Hematopoietic multipotent progenitor cell treated with erythropoietin and hydrocortisone succinate and interleukin-3 and kit ligand, for 6 days (in vitro differentiated cells): ENCODE measurements at places on chromosomes 1 and 21.

- DNase-seq = no peak
Measured at GRCh38 chr1:24186993-24187790, at the start of gene IFNLR1. IFNLR1 (minus strand) TSS chr1:24187289; CDS start chr1:24187248, 41 bp downstream.

DNA sequence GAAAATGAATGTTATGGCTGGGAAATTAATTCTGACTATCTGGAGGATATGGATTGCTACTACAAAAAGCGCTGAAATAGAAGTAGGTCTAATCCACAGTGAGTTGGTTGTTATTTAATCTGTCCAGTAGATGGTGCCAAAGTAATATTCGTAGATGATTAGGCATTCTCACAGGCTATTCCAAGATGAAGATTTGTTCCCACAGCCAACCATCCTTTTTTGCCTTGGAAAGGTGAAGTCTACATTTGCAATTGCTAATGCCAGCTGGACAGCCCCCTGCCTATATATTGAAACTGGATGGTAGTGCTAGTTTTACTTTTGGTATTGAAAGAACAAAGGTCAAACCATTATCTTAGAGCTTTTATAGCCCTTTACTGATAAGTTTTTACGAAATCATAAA, 43.8 kb downstream of the RBM11 start:
- peak; percentile 80 for DNase-seq

- DNase-seq = no peak
Measured at GRCh38 chr1:76005765-76006164, 68.8 kb upstream of the ST6GALNAC3 start.

DNA sequence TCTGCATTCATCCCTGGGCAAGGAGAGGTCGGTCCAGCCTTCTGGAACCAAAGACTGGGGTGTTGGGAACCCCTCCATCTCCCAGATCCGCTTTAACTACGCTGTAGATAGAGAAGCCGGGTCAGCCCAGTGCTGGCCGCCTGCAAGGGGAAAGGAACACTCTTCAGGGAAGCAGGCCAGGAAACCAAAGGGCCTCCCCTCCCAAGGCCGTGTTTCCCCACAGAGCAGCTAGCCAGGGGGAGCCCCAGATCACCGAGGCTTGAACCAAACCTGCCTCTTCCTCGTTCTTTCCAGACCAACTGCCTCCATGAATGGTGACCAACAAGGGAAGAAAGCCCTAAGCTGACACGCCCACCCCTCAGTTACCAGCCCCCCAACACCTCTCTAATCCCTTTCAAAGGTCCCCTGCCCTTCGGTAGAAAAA, 1.2 kb upstream of the CHD5 start:
- DNase-seq = no peak

DNA sequence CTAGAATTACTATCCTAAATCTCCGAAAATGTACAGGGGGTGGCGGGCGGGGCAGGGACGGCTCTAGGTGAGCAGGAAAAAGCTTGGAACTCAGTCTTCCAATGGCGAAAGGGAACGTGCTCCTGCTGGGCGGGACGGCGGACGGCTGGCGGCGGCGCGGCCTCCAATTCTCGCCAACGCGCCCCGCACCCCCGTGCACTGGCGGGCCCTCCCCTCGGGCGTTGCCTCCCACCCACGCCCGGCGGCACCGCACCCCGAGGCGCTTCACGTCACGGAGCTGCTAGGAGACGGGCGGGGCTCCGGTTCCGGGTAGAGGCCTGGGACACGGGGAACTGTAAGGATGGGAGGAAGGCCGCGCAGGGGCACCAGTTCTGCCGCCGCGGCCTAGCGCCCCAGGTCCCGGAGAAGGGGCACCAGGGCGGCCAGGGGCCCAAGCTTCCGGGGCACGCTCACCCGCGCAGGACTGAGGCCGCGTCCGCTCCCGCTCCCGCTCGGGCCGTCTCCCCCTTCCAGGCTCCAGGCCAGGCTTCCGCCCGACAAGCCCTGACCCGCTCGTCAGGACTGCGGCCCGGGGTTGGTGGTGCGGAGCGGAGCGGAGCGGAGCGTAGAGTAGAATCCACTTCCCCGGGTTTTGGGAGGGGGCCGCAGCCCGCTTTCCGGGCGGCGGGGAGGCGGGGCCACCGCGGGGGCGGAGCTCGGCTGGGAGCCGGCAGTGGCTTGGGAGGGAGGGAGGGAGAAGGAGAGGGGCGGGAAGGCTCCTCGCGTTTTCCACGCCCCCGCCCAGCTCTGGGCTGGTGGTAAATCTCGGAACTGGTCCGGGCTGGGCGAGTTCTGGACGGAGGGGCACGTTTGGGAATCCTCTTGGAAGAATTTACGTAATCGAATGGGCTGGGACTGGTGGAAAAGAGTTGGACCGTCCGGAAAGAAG, at the start of gene DDX59:
TSS of gene DDX59 (minus strand) at position 594 of the 928 bp plus-strand sequence. CDS start 3,167 bp downstream, outside the sequence.
- peak; percentile 95 for DNase-seq

- no peak for DNase-seq
Measured at GRCh38 chr1:36097693-36098585, 9.2 kb downstream of the ADPRS start.

GRCh38 chr1:117654493-117655219, 48.8 kb downstream of the TENT5C start:
- DNase-seq = peak; percentile 38

DNA sequence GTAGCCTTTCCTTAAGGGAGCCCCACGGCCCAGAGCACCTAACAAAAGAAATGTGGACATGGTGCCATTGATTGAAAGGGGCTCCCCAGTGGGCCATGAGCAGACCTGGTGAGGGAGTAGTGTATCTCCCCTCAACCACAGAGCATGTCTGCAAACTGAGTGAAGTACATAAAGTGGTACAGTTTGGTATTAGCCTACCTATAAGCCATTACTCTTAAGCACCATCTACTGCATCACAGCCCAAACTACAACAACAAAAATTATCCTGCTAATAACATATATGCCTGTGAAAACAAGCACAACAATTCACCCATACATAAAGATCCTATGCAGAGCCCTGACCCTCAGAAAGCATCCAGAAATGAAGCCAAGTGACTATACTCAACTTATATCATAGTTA, 407.8 kb downstream of the PTPRC start:
- peak; percentile 15 for DNase-seq

DNA sequence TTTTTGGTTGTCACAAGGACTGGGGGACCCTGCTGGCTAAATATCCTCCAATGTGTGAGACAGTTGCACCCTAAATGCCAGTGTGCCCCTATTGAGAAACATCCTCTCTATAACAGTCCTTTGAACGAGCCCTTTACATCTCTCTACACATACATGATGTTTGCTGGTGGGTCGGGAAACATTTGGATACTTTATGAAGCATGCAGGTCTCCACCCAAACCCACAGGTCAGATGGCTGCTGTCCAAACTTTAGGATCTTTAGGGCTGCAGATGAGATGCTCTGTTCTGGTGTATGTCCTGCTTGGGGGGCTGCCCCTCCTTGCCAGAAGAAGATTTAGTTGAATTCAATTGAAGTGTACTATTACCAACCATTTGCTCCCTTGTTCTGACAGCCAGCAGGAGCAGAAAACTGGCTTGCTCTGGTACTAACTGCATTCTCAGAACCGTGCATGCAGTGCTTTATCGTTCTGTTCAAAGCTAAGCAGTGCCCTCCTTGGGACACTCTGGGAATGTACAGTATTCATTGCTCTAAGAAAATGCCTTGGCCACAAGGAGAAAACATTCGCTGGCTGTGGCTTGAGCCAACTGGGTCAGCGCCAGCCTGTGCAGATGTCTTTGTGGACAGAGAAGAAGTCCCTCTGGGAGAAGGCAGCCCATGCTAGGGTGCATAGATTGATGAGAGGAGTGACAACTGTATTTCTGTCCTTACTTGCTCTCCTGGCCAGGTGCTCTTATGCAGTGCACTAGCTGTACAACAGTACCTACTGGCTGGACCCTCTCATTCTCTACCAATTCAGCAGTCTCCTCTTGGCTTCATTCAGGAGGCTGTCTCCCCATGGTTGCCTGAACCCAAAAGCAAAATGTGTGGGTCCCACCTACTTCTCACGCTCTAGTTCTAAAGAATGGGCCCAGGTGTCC, 61.4 kb upstream of the DIRAS3 start:
- DNase-seq = peak; percentile 39

DNA sequence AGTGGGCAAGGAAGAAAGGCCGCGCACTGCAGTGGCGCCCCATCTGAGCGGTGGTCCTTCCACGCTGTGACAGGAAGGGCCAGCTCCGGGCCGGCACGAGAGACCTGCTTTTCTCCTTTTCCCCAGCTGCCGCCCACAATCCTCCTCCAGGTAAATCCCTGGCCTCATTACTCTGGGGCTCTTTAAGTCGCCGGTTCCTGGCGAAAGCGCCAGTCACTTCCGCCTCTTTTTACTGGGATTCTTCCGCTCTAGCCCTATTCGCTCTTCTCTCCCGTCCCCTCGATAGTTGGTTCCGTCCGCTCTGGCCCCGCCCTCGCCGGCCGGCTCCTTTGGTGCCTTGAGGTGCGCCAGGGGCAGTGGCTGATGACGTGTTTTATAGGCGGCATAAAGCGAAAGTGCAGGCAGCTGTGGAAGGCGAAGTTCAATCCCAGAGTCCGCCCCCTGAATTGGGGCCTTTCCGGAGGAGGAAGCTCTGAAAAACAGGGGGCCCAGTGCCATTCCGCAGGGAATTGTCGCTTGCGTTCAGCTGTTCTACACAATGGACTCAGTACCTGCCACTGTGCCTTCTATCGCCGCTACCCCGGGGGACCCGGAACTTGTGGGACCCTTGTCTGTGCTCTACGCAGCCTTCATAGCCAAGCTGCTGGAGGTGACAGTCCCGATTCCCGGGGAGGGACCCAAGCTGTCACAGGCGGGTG, 26.2 kb downstream of the MIA3 start:
- DNase-seq = peak; percentile 99

DNA sequence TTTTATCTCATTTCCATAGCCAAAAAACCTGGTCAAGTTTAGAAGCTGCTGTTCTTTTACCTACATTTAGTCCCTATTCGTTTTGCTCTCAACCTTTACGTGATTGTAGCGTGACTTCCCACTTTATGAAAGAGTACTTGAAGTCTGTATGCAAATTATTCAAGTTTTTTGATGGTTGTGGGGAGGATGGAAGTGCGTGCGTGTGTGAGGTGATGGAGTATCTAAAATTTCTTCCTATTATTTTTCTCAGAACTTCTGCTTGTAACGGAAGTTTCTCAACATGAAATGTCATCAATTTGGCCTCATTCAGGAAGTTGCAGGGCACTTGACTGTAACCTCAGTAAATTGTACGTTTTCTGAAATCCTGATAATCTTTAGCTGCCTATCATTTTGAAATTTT, 64.0 kb downstream of the SAMSN1 start:
- DNase-seq = peak; percentile 79

DNA sequence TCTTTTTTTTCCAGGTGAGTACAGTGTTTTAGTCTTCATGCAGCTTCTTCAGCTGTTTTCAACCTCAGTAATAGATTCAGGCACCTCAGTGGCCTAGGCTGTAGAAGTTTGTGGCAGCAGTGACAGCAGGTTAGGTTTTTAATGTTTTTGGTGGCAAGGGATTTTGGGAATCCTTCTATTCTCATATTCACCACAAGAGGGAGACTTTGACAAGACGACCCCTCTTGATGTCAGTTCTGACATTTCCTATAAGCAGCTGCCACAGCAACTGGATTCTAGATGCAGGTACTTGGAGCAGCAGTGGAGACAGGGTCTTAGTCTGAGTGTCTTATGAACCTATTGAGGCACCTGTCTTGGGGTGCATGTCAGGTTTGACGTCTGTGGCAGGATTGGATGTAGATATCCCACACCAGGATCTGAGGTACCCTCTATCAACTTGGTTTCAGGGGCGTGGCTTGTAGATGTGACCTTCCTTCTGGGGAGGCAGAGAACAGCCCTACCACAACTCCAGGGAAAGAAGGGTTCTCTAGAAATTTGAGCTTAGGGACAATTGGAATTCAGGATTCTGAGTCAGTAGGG, 1104.2 kb upstream of the TMPRSS15 start:
- DNase-seq = peak; percentile 61

GRCh38 chr21:45507523-45507875, 34.7 kb downstream of the SLC19A1 start:
- no peak for DNase-seq

- DNase-seq = peak; percentile 14
Measured at GRCh38 chr1:113416496-113416895, 26.2 kb downstream of the MAGI3 start.

DNA sequence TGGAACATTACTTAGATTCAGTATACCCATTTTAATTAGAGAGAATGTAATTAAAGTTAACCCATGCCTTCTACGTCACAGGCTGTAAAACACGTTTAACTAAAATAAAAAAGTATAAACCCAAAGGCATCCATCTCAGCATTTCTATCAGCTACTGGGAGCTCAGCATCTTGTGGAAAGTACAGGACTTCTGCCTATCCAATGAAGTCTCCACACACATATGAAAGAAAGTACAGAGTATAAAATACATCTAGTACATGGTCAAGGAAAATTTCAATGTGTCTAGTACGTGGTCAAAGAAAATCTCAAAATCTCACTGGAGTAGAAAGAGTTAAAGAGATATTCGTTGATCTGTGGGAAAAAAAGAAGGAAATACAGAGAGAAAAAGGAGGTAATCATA, 141.4 kb upstream of the ZNHIT6 start:
- no peak for DNase-seq

- DNase-seq = no peak
Measured at GRCh38 chr1:69451196-69451595, 116.5 kb upstream of the LRRC7 start.

DNA sequence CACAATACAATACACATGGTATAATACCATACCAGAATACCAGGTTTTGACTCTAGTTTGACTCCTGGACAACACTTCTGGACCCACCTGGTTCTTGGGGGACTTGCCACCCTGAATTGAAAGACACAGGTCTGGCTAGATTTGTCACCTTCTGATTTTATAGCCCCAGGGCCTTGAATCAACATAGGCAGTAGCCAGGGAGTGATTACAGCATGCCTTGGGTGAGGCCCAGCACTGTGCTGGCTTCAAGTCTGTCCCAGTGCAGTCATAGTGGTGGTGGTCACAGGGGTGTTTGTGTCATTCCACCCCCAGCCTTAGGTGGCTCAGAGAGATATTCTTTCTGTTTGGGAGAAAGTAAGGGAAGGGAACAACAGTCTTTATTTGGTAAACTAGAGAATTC, 23.3 kb upstream of the SNX7 start:
- no peak for DNase-seq

GRCh38 chr1:92483610-92484471, 2.9 kb downstream of the GFI1 start:
- peak; percentile 64 for DNase-seq

DNA sequence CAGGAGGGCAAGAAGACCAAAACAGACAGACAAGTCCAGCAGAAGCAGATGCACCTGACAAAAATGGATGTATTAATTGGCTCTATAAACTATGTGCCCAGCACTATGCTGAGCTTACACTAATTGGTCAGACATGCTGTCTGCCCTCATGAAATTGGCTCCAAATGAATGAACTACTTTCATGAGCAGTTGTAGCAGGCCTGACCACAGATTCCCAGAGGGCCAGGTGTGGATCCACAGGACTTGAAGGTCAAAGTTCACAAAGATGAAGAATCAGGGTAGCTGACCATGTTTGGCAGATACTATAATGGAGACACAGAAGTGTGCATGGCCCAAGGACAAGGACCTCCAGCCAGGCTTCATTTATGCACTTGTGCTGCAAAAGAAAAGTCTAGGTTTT, 14.5 kb downstream of the SLAMF7 start:
- DNase-seq = no peak

- DNase-seq = no peak
Measured at GRCh38 chr21:44489962-44490361, 34.7 kb downstream of the LRRC3 start.
